ENCODE measurements at places on chromosomes 7 and 10.

GRCh38 chr10:128174581-128175559 is 48.6 kb upstream of the MKI67 start:
- DNase-seq = no peak

GRCh38 chr7:1197997-1198625 is 34.6 kb upstream of the UNCX start:
- DNase-seq = no peak

GRCh38 chr10:83862723-83863122 is 276.6 kb upstream of the GHITM start:
- DNase-seq = no peak

DNA sequence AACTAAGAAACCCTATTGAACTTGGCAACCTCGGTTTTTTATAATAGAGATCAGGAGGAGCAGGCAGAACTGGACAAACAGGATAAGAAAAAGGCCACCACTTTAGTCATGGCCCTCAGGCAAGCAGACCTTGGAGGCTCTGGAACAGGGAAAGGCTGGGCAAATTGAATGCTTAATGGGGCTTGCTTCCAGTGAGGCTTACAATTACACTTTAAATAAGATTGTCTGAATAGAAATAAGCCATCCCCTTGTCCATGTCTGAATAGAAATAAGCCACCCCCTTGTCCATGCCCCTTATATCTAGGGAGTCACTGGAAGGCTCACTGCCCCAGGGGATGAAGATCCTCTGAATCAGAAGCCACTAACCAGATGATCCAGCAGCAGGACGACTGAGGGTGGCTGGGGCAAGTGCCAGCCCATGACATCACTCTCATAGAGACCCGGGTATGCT is 40.6 kb downstream of the AKR1B15 start:
- DNase-seq = no peak

GRCh38 chr7:139901901-139902300 is 72.8 kb downstream of the TBXAS1 start:
- DNase-seq = no peak

DNA sequence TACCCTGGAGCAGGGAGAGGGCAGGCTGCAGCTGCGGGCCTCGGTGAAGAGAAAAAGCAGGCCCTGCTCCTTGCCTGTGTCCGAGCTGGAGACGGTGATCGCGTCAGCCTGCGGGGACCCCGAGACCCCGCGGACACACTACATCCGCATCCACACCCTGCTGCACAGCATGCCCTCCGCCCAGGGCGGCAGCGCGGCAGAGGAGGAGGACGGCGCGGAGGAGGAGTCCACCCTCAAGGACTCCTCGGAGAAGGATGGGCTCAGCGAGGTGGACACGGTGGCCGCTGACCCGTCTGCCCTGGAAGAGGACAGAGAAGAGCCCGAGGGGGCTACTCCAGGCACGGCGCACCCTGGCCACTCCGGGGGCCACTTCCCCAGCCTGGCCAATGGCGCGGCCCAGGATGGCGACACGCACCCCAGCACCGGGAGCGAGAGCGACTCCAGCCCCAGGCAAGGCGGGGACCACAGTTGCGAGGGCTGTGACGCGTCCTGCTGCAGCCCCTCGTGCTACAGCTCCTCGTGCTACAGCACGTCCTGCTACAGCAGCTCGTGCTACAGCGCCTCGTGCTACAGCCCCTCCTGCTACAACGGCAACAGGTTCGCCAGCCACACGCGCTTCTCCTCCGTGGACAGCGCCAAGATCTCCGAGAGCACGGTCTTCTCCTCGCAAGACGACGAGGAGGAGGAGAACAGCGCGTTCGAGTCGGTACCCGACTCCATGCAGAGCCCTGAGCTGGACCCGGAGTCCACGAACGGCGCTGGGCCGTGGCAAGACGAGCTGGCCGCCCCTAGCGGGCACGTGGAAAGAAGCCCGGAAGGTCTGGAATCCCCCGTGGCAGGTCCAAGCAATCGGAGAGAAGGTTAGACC is 138.0 kb upstream of the STK17A start:
- DNase-seq = no peak

GRCh38 chr7:10740805-10741204 is 232.9 kb upstream of the PHF14 start:
- DNase-seq = no peak

Data from thoracic aorta (tissue), 2 donors.